ENCODE measurements at places on chromosomes 11 and 22.

GRCh38 chr11:88324562-88325345, 12.8 kb downstream of the CTSC start:
- no peak for DNase-seq

- DNase-seq = no peak
Measured at GRCh38 chr11:78838417-78838816, 263.8 kb upstream of the NARS2 start.

- no peak for DNase-seq
Measured at GRCh38 chr11:26608507-26609146, 36.6 kb upstream of the MUC15 start.

GRCh38 chr22:39208013-39208680, 36.6 kb downstream of the PDGFB start:
- DNase-seq = no peak

GRCh38 chr11:73143126-73143838, 1.2 kb upstream of the FCHSD2 start:
- DNase-seq = no peak

- no peak for DNase-seq
Measured at GRCh38 chr22:38034278-38034882, 22.8 kb upstream of the PICK1 start.

DNA sequence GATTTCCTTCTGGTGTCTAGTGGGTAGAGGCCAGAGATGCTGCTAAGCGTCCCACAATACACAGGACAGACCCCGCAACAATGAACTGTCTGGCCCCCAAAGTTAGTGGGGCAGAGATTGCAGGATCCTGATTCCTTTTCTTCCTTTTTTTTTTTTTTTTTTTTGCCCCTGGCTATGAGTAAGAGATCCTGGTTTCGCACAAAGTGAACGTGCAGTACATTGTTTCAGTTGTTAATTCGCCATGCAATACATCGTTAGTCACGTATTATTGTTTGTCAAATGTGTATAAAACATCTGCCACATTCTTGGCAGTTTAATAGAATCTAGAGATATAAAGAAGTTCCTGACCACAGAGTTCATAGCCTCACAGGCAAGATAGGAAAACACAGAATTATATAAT, 20.2 kb downstream of the ST3GAL4 start:
- no peak for DNase-seq

DNA sequence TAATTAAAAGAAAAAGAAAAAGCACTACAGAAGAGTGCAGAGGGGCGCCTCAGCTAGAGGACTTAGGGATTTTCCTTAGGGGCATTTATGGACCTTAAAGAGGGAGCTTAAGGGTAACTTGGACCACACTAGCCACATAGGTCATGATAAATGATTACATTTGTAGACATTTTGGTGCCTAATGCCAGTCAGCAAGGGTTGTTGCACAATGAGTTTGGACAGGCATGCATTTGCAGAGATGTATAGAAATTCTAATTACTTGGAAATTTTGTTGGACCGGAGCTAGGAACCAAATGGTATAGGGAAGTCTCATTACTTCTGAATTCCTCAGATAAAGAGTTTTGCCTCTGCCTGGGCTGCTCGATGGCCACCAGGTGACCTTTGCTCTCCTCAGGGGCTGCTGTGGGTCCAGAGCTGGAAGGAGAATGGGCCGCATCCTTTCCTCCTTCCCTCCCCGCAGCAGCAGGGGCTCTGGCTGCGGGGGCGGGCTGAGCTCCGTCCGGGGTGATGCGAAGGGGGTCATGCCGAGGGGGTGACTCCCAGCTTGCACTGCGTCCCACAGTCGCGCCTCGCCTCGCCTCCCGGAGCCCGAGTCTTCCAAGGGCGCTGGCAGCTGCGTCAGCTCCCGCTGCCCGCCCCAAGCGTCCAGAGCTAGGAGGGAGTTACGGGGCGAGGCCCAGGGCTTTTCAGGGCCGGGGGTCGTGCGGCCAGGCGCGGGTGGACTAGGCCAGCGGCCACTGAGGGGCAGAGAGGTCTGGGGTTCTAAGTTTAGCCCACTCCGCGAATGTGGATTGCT, 20.3 kb upstream of the MALAT1 start:
- DNase-seq = no peak

GRCh38 chr11:33187998-33188722, 26.9 kb upstream of the CSTF3 start:
- DNase-seq = no peak

GRCh38 chr11:80872116-80872728, 1431.4 kb upstream of the TENM4 start:
- DNase-seq = no peak

DNA sequence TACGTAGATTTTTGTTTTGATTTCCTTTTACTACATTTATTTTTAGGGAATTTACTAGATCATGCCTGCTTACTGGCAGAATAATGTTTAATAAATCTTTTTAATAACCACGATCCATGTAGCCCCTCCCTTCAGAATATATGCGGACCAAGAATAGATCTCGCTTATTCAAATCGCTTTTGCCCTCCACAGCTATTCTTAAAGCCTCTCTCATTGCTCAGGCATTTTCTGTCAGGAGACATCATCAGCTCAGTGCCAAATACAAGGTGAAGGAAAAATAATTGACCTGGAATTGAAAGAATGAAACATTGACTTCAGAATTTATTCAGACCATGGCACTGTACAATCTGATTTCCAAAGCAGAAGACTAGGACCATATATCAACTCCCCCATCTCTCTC, 10.0 kb upstream of the JAML start:
- no peak for DNase-seq

- DNase-seq = no peak
Measured at GRCh38 chr22:44931077-44931540, 78.7 kb downstream of the PHF21B start.
